Cortex of kidney (tissue), 1 donor: ENCODE measurements at places on chromosomes 2 and 18.

DNA sequence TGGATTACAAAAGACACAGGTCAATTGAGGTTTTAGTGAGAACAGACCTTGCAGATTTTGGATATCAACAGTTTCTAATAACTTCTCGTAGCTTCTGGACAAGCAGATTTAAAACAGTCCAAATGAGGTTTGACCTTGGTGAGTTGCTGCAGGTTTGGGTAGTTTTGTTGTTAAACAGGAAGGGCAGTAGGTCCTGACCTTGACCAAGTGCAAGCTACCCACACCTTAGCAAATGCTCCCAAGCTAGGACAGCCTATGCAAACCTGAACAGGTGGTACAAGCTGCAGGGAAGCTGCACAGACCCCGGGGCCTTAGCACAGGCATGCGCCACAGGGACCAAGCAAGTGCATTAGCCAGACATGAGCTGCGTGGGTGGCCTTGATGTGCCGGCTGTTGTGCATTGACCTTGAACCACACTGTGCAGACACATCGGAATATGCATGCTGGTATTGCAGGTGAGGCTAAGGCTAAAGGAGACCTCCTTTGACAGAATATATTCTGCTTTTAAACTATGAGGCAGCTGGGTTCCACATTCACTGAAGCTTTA lies 40.2 kb upstream of the AGAP1 start:
- no peak for DNase-seq

DNA sequence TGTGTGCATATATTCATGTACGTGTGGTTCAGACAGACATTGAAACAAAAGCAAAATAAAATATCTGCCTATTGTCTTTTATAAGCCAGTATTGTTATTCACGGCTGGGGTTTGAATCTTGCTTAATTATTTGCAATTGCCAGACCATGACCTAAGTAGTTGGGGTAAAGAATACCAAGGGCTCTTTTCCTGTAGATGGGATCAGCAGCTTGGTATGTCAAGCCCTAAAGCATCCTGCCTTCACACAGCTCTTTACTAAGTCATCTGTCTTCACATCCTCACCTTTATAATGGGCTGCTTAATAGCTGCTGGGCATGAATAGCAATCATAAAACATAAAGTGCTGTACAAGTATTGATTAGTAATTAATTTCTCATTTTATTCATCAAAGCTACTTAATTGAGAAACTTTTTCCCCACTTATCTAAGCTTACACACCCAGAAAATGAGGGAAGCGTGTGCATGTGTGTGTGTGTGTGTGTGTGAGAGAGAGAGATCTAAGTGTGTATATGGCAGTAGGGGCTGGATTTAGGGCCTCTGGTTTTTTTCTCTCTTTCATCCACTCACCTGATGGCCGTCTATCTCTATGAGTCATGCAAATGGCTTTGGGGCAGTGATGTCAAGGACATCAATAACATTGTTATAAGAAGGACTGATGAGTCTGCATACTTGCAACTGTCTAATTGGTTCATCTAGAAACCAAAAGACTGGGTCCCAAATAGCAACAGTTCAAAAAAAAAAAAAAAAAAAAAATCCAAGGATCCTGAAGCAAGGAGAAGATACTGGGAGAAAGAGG lies 244.1 kb upstream of the TNP1 start:
- no peak for DNase-seq

DNA sequence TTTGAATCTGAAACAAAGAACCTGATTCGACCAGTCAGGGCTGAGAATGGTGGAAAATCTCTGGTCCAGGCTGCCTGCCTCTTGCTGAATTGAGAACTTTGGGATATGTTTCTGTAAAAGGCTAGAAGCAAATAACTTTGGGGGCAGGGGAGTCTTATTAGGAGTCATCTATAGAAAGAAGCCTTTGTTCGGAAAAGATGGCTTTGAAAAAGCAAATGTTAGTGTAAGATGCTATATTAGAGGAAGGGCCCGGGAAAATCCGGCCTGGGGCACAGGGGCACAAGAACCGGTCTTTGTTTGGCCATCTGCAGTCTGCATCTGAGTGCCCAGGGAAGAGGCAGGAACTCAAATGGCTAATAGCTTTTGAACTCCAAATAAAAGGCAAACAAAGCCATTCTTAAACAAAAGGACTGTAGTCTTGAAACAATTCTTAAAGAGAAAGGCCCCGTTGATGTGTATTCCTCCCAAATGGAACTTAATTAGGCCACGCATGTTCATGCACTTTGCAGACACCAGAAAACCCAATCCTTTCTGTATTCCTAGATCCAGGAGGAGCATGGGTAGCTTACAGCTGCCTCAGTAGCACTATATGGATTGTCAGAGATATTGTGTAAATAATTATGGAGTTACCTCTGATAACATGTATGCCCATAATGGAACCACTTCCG lies 180.0 kb upstream of the ARL4C start:
- no peak for DNase-seq

- DNase-seq: no peak
Measured at GRCh38 chr2:69013840-69014821, 1.2 kb downstream of the ANTXR1 start.

- no peak for DNase-seq
Measured at GRCh38 chr2:88959480-88960204, 268.2 kb downstream of the RPIA start.

DNA sequence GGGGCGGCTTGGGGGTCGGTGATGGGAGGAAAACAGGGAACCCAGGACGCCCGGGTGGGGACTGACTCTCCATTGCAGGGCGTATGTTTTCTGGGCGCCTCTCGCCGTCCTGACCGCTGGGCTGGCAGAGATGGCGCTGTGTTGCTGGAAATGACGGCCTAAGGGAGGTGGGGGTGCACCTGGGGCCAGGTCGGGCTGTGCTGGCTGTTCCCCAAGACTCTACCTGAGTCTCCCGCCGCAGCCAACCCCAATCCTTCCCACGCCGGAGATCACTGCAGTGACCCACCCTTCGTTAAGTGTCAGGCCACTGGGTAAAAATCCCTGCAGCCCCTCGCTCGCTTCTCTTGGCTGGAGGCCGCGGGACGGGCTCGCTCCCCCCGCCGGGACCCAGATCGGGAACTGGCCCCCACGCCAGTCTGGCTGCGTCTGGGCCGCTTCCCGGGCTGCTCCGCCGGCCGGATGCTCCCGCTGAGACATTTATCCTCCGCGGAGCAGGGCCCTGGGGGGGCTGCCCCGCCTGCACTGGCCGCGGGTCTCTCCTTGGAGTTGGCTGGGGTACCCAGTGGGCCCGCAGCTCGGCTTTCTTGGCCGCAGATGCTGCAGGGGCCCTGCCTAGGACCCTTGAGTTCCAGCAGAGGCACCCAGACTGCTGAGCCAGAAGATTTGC lies 7.8 kb upstream of the ARMC9 start:
- DNase-seq: no peak

DNA sequence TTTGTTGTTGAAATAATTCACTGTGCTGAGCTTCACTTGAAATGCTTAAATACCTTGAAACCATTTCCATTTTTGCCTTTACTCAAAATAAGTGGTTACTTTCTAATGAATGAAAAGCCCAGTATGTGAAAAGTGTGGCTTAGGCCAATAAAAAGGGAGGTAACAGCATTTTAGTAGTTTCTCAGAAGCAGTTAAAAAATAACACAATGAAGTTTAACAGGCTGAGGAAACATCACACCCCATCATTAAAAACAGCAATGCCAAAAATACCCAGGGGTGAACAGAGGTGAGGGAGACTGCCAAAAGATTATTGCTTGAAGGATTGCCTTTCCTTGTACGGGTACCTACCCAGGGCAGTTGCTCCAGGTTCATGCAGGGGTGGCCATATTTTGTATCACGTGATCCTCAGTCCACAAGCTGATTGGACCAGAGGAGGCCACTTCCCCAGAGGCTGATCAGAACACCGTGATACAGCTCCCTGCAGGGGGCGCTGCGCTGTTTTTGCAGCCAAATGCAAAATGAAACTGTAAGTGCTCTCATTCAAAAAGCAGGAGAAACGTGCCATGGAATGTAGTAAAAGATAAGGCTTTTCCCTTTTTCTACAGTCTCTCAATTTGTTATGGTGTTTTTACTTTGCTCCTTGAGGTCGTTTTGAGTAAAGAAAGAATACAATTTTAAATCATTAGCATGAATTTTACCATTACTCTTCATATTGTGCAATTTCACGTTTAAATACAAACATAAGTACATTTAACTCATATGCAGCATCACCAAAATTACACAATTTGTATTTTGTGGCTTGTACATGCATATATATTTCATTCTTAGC lies 70.2 kb upstream of the SH3BP4 start:
- DNase-seq: no peak

GRCh38 chr2:48733067-48733503 lies 22.4 kb downstream of the LHCGR start:
- DNase-seq: no peak

DNA sequence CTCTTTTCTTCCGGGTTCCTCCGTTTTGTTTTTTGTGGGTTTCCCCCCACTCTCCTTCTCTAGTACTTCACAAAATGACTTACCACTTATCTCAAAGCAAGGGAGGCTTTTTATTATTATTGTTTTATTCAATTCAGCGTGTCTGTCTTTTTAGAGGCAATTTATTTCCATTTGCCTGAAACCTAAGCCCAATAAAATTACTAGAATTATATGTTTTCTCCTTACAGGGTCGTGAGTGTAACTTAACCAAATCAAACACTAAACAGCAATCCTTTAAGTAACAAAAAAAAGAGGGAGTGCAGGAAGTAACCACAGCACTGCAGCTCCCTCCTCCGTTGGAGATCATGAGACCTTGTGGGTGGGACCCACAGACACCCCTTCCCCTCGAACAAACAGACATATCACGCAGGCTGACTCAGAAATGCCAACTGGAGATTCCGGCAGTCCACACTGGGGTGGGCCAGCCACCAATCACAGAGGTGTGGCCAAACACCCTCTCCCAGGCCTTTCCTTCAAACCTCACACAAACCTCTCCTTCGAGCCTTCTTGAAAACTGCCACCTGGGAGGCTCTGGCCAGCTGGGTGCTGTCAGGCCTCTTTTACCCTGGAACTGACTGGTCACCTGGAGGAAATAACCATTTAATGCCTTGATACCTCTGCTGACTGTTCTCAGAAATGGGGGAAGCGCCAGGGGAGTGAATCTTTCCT lies 207.1 kb upstream of the SMAD2 start:
- no peak for DNase-seq

DNA sequence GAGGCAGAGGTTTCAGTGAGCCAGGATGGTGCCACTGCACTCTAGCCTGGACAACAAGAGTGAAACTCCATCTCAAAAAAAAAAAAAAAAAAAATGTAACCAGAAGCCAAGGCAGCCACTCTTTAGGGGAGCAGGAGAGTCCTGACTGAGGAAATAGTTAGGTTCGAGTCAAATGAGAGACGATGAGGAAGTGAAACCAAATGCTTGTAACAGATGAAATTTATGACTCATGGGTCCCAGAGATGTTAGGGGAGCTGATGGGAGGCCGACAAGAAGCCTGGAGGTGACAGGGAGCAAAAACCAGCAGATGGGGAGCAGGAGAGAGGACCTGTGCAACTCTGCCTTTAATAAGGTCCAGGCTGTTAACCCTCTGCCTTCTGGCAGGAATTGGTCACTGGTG lies 756.1 kb upstream of the DDX18 start:
- no peak for DNase-seq

DNA sequence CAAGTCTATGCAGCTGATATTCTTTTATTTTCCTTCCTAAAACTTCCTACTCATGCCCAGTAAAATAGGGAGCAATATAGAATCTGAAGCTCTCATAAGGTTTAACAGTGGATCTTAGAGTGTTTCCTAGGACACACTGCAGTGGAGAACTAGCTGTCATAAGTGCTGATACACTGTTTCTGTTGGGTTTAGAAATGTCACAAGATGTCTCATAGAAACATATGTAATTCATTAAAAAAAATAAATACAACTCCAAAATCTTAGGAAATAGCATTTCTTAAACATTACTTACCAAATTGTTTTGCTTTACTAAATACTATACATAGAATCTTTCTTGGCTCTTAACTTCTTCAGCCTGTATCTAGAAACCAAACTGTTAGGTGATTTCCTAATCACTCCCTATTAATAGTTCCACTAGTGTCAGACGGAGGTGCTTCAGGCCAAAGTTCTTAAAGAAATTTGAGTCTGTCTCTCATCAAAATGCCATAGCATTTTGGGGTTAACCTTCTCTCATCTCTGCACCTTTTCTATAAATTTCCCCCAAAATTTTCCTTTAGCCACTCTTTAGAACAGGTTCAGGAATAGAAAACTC lies 93.7 kb downstream of the CERKL start:
- no peak for DNase-seq
